WTC11 (cell line): ENCODE measurements at places on chromosomes 4 and X. TPM values are rescaled to one million over a fixed set of nuclear protein-coding genes. Genes with fewer than 3 reads are reported as not detected.

DNA sequence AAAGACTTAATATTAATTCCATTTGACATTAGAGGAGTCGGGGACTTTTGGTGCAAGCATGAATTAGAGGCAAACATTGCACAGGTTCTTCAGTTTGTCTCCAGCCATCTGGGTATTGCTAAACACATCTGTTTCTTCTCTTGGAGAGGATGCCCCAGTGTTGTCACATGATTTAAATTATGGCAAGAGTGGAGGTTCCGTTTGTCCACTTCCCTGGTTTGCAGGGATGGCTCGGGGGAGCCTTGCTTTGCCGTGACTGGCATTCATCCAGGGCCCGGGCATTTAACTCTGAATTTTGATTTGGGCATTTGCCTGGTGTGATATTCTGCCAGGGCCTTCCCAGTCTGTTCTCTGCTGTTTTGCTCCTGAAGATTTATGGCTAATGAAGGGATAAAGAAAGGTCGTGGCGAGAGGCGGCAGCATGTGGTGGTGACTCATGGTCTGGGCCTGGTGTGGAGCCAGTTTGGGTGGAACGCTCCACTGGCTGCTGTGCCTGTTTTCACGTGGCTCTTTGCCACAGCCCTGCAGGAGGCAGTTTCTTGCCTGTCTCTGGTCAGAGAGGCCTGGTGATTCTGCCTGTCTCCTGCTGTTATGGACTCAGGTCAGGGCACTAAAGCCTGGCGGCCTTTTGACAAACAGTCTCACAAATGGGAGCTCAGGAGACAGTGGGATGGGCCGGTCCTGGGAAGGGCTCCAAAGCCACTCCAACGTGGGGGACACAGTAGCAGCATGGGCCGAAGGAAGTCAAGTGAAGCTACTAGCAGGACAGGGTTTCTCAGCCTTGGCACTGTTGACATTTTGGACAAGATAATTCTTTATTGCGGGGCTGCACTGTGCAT, 99.4 kb upstream of the PGRMC2 start:
- no peak for DNase-seq
- no peak overlapping the region for H3K4me3 ChIP-seq
- H3K4me1 ChIP-seq = peaks cover 22% of the 10 kb centered on the region

DNA sequence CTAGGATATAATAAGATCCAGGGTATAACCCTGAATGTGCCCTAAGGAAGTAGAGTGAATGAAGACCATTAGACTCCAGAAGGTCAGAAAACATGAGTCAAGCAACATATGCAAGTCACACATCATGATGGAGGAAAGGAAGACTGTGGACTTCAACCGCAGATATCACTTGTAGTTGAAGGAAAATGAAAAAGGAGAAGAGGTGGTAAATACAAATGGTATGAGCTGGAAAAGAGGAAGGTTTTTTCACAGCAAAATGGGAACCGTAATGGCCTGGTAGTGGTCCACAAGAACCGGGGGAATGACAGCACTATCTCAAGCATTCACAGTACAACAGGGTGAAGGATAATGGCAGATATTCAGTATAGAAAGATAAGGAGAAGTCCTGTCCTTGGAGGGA, 5.2 kb upstream of the SCFD2 start:
- no peak overlapping the region for H3K4me3 ChIP-seq
- H3K27ac ChIP-seq = no peak overlapping the region
- H3K4me1 ChIP-seq = peaks cover 6% of the 10 kb centered on the region
- no peak for DNase-seq
- H3K36me3 ChIP-seq = no peaks in the 10 kb centered on the region

- H3K36me3 ChIP-seq = no peaks in the 10 kb centered on the region
- no peak for DNase-seq
- H3K27me3 ChIP-seq = no peaks in the 10 kb centered on the region; the same call in 1 of the 2 replicates
- H3K27ac ChIP-seq = no peak overlapping the region
- no peak overlapping the region for H3K4me3 ChIP-seq
- no peaks in the 10 kb centered on the region for H3K4me1 ChIP-seq
Measured at GRCh38 chrX:111876646-111877045, 665 bp downstream of the TRPC5OS start.

- H3K36me3 ChIP-seq = no peaks in the 10 kb centered on the region
- no peak for DNase-seq
- peaks cover 14% of the 10 kb centered on the region; the same call in 1 of the 2 replicates for H3K4me1 ChIP-seq
- H3K27ac ChIP-seq = no peak overlapping the region
- no peaks in the 10 kb centered on the region for H3K27me3 ChIP-seq
- no peak overlapping the region for H3K4me3 ChIP-seq
Measured at GRCh38 chr4:108556588-108557200, 63.7 kb upstream of the RPL34 start.

GRCh38 chr4:22668301-22668700, 24.4 kb upstream of the GBA3 start:
- no peaks in the 10 kb centered on the region for H3K4me1 ChIP-seq
- H3K36me3 ChIP-seq = no peaks in the 10 kb centered on the region
- H3K27me3 ChIP-seq = no peaks in the 10 kb centered on the region

DNA sequence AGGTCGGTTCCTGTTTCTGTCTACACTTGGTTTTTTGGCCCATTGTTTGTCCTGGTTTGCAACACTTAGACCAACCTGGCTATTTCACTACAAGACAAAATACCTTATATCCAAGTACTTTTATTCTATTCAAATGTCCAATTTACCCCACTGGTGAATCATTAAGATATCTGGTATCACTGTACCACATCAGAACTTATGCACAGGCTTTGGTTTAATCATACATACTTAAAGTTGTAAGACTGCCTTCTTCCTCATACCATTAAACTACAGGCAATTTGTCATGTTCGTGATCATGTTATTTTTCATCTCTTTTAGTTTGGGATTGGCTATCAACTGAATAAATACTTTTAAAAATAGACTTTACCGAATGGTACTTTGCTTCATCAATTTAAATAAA, 53.0 kb upstream of the ATOH1 start:
- H3K27me3 ChIP-seq = no peaks in the 10 kb centered on the region
- DNase-seq = no peak
- H3K36me3 ChIP-seq = no peaks in the 10 kb centered on the region
- no peak overlapping the region for H3K4me3 ChIP-seq
- no peak overlapping the region for H3K27ac ChIP-seq
- peaks cover 20% of the 10 kb centered on the region for H3K4me1 ChIP-seq

PDE6B gene
- total RNA-seq = 7.1 to 13.1 TPM (median 13.0 TPM) in 3 replicates

- no peaks in the 10 kb centered on the region for H3K36me3 ChIP-seq
- peaks cover 7% of the 10 kb centered on the region for H3K4me1 ChIP-seq
- no peaks in the 10 kb centered on the region for H3K27me3 ChIP-seq
- H3K4me3 ChIP-seq = no peak overlapping the region
Measured at GRCh38 chrX:101232316-101232715, 12.7 kb downstream of the DRP2 start.

DNA sequence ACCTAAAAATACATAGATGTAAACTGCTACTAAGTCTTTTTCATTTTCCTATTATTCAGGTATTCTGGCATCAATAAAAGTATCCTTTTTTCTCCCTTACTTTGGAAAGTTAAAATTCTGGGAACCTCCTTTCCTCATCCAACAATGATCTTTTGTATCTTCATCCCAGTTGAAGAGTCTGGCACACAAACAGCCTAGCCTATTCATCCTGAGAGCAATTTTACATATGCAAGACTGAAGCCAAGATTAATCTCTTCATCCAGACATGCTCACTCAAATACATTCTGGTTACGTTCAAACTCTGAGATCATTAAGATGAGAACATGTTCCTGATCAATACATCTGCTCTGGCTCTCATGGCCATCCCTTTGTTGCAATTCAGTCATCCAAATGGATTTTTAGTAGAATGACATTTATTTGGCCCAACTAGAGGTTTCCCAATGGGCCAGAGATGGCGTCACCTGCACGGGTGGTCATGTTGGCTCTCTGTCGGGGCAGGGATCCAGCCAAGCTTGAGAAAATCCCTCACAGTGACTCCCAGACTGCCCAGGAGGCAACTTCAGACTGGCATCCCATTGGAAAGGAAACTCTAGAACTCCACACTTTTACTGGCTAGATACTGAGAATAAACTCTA, 135.3 kb upstream of the VCX2 start:
- H3K27ac ChIP-seq = no peak overlapping the region
- no peaks in the 10 kb centered on the region; the same call in 1 of the 2 replicates for H3K27me3 ChIP-seq
- peaks cover 3% of the 10 kb centered on the region; the same call in 1 of the 2 replicates for H3K36me3 ChIP-seq
- no peak overlapping the region for H3K4me3 ChIP-seq
- DNase-seq = no peak

- peaks cover 10% of the 10 kb centered on the region for H3K4me1 ChIP-seq
- no peak for DNase-seq
- H3K27me3 ChIP-seq = no peaks in the 10 kb centered on the region
- no peaks in the 10 kb centered on the region for H3K36me3 ChIP-seq
- no peak overlapping the region for H3K4me3 ChIP-seq
Measured at GRCh38 chrX:117996408-117996807, 120.2 kb downstream of the KLHL13 start.

MAGEE1 gene
- 7.3 to 9.2 TPM (median 8.0 TPM) in 3 replicates for total RNA-seq

DNA sequence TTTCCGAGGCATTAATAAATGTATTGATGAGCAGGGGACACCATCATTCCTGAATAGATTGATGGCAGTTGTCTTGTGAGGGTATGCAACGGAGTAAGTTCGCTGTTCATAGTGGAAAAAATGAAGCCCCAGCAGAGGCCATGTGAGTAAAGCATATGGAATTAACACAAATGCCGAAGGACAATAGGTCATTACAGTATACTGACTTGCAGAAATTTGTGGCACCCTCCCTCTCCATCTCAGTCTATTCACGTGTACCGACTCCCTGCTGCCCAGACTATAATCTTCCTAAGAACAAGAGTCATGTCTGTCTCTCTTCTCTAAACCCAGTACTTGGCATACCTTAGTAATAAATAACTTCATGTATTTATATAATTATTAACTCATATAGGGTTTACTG, 47.1 kb upstream of the PCDH10 start:
- H3K27me3 ChIP-seq = no peaks in the 10 kb centered on the region
- H3K4me3 ChIP-seq = no peak overlapping the region
- H3K27ac ChIP-seq = no peak overlapping the region
- H3K36me3 ChIP-seq = peaks cover 14% of the 10 kb centered on the region
- peaks cover 18% of the 10 kb centered on the region for H3K4me1 ChIP-seq

DNA sequence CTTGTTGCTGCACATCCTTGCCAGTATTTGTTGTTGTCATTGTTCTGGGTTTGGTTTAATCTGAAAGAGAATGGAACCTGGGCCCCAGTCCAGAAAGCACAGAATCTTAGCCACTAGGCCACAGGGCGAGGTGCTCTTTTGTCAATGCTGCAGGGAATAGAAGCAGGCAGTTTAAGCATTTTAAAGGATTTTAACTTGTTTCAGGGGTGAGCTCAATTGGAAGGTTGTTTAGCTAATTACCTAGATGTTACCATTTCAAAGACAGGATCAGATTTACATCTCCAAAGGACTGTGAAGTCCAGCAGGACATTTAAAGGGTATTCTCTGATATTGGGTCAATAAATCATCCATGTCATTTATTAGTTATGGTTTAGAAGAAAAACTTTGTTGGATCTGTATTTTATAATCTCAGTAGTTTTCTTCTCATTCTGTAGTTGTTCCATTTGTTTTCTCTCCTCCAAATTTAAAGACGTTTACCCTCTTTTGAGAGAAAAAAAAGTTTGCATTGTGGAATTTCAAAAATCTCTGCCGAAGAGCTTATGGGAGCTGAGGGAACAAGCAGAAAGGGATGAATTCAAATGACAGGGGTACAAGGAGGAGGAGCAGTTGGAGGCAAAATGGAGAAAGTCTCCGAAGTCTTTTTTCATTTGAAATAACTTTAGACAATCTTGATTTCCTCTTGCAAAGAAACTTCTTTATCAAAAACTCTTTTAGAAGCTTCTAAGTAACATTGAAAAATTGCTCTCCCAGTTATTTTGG, 57.5 kb upstream of the FAM47C start:
- H3K27ac ChIP-seq = peak overlapping the region; percentile 49; the same call in 1 of the 2 replicates
- H3K27me3 ChIP-seq = peaks cover 79% of the 10 kb centered on the region
- peak; percentile 11 for DNase-seq
- H3K4me1 ChIP-seq = peaks cover 24% of the 10 kb centered on the region

ZNF157 gene
- total RNA-seq = 1.7 to 2.0 TPM (median 1.8 TPM) in 3 replicates

RNF150 gene
- 5.9 to 7.4 TPM (median 7.0 TPM) in 3 replicates for total RNA-seq

DNA sequence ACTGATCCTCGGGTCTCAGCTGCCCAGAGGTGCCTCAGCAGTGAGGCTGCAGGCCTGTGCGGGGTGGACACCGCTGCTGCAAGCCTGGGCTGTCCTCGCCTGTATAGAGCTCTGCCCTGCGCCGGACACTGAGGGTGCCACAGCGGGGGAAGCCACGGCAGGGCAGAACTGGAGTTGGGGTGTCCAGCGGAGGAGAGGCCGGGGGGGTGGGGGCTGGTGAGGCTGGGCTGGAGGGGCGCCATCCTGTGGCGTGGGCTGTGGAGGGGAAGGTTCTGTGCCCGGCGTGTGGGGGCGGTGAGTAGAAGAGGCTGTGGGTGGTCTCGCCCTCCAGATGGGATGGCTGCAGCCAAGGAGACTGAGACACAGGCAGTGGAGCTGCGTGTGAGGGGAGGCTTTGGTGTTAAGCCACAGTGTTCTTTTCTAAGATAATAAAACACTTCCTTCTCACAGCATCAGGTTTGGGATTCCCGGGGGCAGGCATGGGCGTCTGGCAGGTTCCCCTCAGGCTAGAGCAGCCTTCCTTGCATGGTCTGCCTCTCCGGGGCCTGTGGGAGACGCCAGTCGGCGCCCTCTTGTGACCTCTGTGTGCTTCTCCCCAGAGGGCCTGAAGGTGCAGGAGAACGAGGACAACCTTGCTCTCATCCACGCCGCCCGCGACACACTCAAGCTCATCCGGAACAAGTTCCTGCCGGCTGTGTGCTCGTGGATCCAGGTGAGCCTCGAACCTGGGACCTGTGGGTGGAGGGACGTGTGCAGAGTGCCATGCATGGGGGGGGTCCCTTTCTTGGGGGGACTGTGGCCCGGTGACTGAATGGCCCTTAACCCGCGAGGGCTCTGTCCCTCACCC, 7.4 kb downstream of the UVSSA start:
- H3K4me3 ChIP-seq = no peak overlapping the region
- H3K4me1 ChIP-seq = no peaks in the 10 kb centered on the region
- H3K27me3 ChIP-seq = no peaks in the 10 kb centered on the region

NDP gene
- total RNA-seq = 0.23 to 0.28 TPM (median 0.27 TPM) in 3 replicates

- no peak overlapping the region for H3K27ac ChIP-seq
- H3K36me3 ChIP-seq = no peaks in the 10 kb centered on the region
- H3K27me3 ChIP-seq = no peaks in the 10 kb centered on the region; the same call in 1 of the 2 replicates
Measured at GRCh38 chr4:17094876-17095210, 196.4 kb upstream of the LDB2 start.

DNA sequence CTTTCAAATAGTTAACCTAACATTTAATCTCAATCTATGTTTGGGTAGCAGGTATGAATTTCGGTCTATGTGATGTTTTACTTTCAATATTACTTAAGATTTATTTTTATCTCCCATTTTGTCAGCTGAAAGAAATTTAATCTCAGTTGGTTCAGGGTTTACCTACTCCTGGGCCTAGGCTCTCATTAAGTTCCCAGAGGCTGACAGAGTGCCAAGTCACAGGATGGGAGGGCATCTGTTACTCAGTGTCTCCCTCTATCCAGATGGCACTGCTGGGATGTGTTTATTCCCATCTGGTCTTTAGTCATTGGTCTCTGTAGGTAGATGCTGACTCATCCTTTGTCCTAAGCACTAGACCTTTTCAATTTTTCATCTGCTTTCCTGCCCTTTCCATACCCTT, 129.4 kb upstream of the ARSJ start:
- H3K36me3 ChIP-seq = no peaks in the 10 kb centered on the region
- no peak overlapping the region for H3K4me3 ChIP-seq
- no peaks in the 10 kb centered on the region for H3K4me1 ChIP-seq

HSPA4L gene
- total RNA-seq = 6.9 to 9.9 TPM (median 9.6 TPM) in 3 replicates

DGKK gene
- 1.9 to 3.2 TPM (median 2.9 TPM) in 3 replicates for total RNA-seq
